ENCODE measurements at places on chromosomes 2 and 18. TPM values are rescaled to one million over a fixed set of nuclear protein-coding genes. Genes with fewer than 3 reads are reported as not detected.

TRABD2A gene
- 0.49 TPM for total RNA-seq

AOX1 gene
- total RNA-seq, result 1.5 TPM

ACMSD gene
- total RNA-seq, result not detected

STAM2 gene
- total RNA-seq, result 10.6 TPM

SLC4A1AP gene
- 20.5 TPM for total RNA-seq

MARCHF7 gene
- total RNA-seq, result 78.5 TPM
